ENCODE measurements at places on chromosomes 13 and 19. TPM values are rescaled to one million over a fixed set of nuclear protein-coding genes. Genes with fewer than 3 reads are reported as not detected.

- DNase-seq = no peak
These were observed 722 bp downstream of the COLGALT1 start for GRCh38 chr19:17555929-17556813.

DNA sequence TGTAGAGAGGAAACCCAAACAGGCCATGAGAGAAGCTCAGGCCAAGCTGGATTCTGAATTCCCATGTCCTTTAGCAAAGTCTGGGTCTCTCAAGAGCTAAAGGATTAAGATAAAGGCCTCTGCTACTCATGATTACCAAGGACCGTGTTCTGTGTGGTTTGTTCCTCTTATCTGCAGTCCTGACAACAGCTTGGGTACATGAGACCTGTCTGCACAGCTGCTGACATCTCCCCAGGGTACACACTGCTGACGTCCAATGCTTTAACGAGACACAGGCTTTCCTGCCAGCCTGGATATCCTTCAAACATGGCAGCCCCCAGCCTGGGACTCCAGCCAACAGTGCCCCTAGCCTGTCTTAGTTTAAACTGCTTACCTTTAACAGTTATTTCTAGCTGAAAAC, 211.0 kb downstream of the SLC7A1 start:
- no peak for DNase-seq

DNA sequence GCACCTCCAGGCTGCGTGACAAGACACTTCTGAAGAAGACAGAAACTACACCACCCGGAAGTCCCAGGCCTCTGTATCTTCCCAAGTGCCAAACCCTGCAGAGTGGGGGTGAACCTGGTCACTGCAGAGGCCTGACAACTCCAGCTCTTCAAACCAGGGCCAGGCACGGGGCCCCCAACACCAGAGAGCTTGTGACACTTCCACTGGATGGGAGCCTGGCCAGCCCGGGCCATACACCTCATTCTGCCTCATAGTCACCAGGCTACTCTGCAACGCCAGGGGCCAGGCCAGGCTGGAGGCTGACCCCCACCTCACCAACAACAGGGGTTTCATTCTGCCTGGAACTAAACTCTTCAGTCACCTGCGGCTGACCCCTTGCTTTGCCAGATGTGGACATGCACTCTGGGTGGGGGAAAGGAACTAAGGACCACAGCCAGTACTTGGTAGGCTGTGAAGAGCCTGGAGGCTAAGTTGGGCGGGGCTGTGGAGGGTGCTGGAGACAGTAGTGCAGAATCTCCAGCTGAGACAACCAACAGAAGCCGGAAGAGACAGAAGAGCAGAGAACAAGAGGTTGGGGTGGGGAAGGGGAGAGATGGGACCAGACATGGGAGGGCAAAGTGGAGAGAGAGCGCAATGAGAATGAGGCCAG, 23.0 kb downstream of the TUBA3C start:
- no peak for DNase-seq

GRCh38 chr19:54186351-54186750, 3.0 kb downstream of the MBOAT7 start:
- DNase-seq = no peak

DNA sequence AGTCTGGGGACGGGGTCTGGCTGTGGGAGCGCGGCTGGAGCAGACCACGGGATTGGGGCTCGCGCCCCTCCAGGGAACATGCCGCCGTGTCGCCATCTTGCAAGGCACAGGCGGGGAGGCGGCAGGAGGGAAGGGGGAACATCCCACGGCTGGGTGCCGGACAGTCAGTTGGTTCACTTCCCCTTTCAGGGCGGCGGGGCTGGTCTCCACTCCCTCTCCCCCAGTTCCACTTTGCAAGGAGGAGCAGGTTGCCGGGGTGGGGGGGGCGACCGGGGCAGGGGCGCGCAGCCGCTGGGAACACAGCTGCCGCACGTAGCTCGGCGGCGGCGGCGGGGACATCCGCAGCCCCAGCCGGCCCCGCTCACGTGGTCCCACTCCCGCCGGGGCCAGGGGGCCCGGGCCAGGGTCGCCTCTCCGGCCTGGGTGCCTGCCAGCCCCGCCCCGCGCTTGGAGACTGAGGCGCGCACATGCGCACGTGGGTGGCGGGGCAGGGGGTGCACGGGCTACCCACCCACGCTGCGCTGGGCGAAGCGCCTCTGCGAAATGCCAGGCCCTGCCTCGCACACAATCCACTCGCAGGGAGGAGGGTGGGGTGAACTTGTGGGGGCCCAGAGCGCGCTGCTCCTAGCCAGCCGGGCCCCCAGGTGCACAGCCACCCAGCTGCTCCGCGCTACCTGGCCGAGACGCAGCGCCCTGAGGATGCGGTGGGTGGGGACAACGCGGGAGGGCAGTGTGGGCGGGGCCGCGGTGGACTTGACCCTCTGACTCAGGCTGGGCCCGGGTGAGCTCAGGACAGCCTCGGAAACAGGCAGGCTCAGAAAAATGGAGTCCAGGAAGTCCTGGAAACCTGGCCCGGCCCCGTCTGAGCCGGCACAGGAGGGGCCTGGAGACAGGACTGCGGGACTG, 6.4 kb downstream of the KLF16 start:
- DNase-seq = no peak

- no peak for DNase-seq
These were observed 17.7 kb downstream of the CEACAM8 start for GRCh38 chr19:42577016-42577415.

- DNase-seq = no peak
These were observed 416.6 kb downstream of the KLF12 start for GRCh38 chr13:73717632-73718031.

DNA sequence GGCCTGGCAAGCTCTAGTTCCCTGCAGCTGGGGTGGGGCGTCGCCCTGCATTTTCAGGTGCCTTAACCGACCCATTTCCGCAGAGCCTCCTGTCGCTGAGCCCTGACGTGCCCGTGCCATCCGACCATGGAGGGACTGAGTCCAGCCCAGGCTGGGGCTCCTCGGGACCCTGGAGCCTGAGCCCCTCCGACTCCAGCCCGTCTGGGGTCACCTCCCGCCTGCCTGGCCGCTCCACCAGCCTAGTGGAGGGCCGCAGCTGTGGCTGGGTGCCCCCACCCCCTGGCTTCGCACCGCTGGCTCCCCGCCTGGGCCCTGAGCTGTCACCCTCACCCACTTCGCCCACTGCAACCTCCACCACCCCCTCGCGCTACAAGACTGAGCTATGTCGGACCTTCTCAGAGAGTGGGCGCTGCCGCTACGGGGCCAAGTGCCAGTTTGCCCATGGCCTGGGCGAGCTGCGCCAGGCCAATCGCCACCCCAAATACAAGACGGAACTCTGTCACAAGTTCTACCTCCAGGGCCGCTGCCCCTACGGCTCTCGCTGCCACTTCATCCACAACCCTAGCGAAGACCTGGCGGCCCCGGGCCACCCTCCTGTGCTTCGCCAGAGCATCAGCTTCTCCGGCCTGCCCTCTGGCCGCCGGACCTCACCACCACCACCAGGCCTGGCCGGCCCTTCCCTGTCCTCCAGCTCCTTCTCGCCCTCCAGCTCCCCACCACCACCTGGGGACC, 1.2 kb downstream of the ZFP36 start:
- DNase-seq = no peak

GRCh38 chr19:20422216-20423205, 143.1 kb downstream of the ZNF737 start:
- DNase-seq = no peak

DNA sequence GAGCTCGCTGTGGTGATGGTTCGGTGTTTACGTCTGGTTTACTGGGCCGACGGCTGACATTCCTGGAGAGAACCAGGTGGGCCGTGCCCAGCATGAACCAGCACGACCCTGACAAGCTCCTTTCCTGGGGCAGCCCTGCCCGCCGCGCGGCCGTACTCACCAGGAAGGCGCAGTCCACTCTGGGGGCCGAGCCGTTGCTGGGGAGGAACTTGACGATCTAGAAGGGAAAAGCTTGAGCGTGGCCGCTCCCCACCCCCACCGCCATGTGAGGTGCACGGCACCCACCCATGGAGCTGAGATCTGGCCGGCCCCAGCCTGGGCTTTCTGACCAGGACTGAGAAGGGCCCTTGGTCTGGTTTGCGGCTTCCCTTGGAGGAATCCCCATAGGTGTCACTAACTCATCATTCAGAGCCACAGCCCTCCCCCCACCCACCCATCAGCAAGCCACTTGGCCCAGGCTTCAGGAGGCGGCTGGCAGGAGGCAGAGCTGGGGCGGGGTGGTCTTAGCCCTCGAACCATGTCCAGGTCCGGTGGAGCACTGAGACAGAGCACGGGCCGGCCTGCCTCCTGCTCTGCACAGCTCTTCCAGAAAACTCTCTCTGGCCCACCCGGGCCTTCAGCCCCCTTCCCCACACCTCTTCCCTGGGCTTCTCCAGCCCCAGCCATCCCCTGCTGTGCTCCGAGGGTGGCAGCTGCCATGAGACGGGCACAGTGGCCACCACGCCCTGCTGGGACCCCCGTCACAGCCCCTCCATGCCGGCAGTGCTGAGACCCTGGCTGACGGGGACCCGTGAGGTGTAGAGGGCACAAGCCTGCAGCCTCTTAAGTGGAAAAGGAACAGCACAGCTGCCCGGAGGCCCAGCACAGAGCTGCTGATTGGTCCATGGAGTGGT, 6.2 kb downstream of the ATP4B start:
- DNase-seq = no peak

DNA sequence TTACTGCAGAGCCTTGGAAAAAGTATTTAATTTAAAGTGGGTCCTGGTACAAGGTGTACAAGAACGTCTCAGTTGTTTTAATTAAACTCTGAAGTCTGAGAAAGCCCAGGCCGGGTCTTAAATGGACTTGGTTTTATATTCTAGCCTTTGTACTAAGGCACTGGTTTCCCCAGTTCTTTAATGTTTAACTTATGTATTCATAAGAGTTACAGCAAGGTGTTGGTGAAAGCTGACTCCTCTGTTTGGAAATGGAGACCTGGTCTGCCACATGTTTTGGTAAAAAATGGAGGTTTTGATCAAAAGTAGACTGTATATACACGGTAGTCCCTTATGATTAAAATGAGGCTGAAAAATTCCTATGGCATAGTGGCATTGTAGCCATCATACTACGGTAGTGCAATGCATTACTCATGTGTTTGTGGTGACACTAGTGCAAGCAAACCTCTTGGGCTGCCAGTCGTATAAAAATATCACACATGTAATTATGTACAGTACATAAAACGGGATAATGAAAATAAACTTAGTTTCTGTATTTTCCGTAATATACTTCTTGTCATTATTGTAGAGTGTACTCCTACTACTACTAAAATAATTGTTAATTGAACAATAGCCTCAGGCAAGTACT, 883.4 kb upstream of the SPRY2 start:
- no peak for DNase-seq

GRCh38 chr13:45903051-45903813, 51.7 kb upstream of the SIAH3 start:
- DNase-seq = no peak

LNX2 gene
- 4.8 TPM for polyA plus RNA-seq

PTPRH gene
- polyA plus RNA-seq = 0.27 TPM

UPK1A gene
- polyA plus RNA-seq = 0.32 TPM

DNM2 gene
- polyA plus RNA-seq = 87.4 TPM

NPAS1 gene
- polyA plus RNA-seq = 7.0 TPM

SRRM5 gene
- 0.52 TPM for polyA plus RNA-seq
